ENCODE measurements at places on chromosomes 6 and 20.

DNA sequence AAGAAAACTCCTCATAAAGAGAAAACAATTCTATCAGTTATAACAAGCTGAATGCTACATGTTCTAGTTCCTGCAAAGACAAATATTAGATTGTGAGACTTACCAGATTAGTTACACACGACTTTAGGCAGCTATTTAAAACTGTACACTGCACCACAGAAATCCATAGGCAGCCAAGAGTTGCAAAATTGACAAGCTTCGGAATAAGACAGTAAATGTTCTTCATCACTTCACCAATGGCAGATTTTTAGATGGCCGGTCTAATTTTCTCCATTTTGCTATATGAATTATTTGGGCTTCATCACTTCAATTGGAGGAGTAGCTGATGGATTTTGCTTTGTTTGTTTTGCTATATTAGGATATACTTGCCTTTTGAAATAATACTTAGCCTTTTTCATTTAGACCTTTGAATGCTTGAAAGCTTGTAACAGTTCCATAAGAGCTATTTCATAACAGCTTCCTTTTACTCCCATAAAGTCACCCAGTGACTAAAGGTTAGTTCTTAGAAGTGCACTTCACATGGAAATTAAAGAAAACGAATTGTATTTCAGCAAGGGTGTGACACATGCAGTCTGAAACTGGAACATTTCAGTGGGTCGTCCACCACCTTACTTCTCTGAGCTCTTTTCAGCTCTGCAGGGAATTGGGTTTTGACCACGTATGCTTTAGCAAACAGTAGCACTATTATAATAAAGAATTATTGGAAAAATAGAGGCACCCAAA lies at the start of gene ROS1:
TSS of gene ROS1 (minus strand) at position 512 of the 723 bp plus-strand sequence. CDS start at position 226, 286 bp downstream.
- no peak for DNase-seq

GRCh38 chr6:160007611-160008010 lies 38.7 kb downstream of the IGF2R start:
- no peak for DNase-seq

DNA sequence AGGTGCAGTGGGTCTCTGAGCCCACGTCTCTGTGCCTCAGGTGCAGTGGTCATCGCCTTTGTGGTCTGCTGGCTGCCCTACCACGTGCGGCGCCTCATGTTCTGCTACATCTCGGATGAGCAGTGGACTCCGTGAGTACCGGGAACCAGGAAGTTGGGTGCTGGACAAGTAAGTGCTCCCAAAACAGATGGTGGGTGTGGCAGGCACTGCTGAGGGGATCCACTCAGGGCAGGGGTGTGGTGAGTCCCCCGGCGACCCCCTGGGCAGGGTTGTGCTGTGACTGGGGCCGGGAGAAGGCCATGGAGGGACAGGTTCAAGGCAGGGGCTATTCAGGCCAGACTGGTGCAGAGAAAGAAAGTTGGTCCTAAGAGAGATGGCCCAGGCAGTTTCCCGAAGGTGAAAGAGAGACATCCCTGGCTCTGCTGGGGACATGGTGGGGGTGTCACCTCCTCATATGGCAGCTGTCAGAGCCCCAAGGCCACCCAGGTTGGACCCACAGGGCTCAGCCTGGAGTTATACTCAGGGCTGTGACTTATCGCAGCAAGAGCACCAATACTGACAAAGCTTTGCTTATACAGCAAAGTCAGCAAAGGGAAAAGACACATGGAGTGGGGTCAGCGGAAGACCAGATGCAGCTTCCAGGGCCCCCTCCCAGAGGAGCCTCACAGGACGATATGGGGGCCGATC lies 37.9 kb upstream of the MRGBP start:
- no peak for DNase-seq

DNA sequence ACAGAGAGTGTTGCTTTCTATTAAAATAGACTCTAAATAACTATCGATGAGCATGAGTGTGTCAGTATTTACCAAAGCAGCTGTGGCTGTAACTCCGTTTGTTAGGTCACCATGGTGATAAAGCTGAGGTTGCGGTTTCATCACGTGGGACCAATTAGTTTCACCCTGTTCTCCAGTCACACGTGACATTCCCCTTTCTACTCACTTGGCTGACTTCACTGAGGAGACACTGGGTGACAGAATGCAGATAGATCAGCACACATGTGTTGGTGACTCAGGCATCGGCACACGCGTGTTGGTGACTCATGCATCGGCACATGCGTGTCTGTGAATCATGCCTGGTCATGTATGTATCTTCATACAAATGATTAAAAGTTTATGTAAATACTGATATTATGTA lies 285.4 kb downstream of the THBS2 start:
- peak; percentile 81 for DNase-seq

DNA sequence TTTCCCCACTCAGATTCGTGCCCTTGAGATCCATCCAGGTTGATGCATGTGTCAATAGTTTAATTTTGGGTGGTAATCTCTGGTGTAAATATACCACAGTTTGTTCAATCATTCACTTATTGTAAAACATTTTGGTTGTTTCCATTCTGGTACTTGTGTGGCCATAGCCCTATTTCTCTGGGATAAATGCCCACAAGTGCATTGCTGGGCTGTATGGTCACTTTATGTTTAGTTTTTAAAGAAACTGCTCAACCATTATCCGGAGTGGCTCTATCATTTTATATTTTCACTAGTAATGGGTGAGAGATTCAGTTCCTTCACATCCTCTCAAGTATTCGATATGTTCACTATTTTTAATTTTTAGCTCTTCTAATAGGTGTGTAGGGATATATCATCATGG lies 60.7 kb upstream of the RNF24 start:
- no peak for DNase-seq

DNA sequence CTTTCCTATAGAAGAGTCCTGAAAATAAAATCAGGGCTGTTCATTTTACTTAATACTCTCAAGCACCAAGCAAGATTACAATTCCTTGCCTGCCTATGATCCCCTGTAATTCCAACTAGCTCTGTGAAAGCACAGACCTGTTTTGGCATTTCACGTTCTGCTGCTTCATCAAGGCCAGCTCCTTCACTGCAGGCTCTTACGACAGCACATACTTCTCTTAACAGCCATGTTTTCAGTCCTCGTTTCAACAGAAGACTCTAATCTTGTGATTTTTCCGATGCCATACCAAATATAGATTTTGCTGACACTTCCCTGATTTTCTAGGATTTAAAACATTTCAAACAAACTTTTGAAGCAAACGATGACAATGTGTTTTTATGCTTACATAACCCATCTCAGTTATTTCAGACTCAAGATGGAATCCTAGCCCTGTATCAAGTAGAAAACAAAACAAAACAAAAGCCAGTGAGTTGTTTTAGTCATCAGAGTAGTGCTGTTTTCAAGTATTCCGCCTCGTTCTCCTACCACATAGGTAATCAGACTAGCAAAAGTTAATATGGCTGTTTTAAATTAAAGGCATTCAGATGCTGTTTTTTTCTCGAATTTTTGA lies 616.5 kb upstream of the CITED2 start:
- DNase-seq: no peak

DNA sequence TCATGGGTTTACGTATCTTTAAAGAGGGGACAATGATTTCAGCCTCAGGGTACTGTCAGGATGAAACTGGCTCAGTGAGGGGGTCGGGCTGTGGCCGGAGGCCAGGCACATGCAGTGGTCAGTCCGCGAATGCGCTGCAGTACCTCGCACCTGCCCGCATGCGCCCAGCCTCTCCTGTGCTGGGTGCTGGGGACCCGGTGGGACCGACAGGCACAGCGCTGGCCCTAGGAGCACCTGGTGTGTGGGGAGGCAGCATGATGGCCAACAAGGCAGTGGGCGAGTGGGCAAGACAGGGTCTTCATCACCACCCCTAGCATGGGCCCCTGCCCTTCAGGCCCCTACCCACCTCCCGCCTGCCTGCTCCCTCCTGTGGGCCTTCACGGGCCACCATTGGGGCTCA lies 970 bp upstream of the CABLES2 start:
- no peak for DNase-seq

Data from right hindlimb (tissue), 1 donor.